ENCODE measurements at places on chromosomes 12 and 14.
A peak's percentile ranks its signal among the peaks of the same experiment; 100 is the strongest.

DNA sequence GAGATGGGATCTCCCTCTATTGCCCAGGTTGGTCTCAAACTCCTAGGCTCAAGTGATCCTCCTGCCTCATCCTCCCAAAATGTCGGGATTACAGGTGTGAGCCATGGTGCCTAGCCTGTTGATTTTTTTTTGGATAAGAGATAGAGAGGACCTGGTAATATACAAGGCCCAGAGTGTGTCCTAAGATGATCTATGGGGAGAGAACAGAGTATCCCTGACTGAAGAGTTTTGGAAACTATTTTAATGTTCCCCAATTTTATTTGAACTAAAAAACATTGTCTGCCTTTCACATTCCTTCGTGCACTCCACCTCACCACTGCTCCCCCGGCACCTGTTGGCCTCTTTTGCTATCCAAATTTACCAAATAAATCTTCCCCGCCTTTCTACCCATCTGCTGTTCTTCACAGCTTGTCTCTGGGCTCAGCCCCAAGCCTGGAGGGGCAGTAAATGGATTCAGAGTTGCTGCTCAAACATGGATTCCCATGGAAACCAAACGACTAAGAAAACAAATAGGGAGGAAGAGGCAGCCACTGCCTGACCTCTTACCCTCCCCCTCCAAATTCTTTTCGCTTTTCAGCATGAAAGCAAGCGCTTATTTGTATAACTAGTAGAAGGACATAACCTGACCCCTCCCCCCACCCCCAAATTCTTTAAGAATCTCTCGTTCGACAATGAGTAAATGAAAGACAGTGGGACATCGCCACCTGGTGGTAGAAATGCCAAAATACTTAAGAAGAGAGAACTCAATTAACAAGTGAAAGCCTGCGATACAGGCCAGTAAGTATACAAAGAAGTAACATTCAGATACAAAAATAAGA lies 22.6 kb downstream of the OR10G3 start:
- DNase-seq = peak; percentile 20

GRCh38 chr14:66398437-66398836 lies 87.7 kb upstream of the CCDC196 start:
- DNase-seq = no peak

DNA sequence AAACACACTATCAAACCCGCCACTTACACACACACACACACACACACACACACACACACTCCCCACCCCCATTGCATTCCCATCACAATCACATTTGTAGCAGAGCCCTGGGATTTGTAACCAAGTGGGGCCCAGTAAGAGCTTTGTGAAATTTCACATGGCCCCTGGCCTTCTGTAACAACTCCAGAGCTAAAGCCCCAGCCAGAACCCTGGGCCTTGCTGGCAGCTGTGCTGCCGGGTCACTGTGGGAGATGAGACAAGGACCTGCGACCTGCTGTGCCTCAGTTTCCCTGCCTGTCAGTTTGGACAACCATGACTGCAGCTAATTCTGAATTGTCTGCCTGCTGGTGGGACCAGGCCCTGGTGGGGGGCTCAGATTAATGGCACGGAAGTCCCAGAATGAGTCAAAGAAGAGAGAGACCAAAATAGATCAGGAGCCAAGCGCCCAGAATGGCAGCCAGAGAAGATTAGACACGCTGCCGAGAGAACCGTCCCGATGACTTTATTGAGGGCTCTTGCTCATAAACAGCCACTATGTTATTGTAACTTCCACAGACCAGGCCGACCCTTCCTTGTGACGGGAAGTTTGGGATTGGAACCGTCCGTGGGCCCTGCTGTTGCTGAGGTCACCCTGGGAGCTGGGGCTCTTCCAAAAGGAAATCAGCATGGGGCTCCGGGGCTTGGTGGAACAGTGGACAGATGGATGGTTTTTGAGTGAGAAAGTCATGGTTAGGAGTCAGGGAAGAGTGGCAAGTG lies 123.1 kb downstream of the ZFP36L1 start:
- no peak for DNase-seq

DNA sequence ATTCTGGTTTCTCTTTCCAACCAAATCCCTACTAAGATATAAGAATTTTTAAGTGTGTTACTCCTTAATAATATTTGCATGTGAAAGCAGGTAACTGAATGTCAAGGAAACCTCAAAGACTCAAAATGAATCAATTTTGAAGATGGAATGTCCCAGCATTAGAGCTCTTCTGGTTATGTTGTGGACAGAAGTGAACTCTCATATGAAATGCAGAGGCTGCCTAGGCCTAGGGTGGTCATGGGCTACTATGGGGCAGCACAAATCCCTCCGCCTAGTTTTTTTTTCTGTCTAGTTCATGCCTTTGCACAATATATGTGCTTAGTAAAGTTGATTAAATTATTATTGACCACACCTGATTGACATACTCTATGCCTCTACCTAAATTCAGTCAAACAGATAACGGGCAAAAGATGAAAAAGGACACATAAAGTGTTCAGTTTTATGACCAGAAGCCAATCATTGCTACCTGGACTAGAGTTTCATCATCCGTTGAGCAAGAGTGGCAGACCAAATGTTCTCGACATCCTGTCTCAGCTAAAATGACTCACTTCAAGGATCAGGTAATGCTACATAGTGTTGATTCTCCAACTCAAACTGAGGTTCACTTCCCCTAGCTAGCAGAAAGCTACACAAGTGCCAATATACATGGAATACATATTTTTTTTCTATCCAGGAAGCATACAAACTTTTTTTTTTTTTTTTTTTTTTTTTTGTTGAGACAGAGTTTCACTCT lies 1211.4 kb downstream of the VRK1 start:
- no peak for DNase-seq

DNA sequence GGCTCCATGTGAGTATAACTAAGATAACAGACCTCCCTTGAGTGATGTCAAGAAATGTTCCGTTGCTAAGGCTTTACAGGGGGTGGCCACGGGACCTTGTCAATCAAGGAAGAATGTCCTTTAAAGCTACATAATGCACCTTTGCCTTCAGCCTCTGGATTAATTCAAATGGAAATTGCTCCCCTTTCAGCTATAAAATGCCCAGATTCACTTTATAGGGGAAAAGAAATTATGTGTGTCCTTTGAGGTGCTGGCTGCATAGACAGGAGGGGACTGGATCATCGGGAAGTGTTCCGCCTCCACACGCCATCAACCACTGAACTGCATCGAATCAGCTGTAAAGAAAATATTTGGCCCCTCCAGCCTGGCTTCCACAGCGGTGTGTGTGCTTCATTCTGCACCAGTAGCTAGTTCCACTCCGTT lies 415.4 kb downstream of the DPF3 start:
- DNase-seq = no peak

- no peak for DNase-seq
Measured at GRCh38 chr12:31781894-31782540, 53.2 kb upstream of the AMN1 start.

- no peak for DNase-seq
Measured at GRCh38 chr14:40417777-40418401, 985.7 kb upstream of the FBXO33 start.

GRCh38 chr12:126747530-126748149 lies 1519.3 kb upstream of the TMEM132C start:
- no peak for DNase-seq

DNA sequence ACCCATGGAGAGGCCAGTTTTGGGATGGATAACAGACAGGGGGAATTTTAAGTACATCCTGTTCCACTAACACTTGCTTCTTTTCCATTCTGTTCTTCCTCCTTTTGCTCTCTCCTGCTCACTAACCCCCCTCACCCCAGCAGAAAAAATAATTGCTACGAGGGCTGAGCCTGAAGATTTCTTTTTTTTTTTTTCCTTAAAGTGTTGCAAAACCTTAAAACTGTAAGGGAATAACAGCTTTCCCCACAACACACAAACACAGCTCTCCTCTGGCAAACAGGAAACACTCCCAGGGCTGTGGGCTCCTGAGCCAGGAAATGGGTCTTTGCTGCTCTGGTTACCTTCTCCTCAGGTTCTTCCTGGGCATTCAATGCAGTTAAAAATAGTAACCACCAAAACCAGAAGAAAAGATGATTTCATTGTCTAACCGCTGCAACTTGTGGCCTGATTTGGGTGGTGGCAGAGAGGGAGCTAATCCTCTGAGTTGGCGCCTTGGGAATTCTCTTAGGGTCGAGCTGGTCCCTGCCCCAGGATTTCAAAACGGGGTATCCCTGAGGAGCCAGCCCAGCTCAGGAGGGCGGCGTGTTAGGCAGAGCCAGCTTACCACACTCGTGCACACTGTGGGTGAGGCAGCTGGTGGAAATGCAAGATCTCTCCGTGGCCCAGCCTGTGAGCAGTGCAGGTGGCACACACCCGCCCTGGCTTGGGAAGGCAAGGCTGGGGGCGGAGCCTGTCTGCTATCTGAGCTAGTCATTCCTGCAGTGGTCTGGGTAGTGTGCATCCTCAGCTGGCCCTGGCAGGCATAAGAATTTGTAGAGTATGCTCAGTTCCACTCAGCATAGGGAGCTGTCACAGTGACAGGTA lies 17.1 kb upstream of the EMP1 start:
- no peak for DNase-seq

GRCh38 chr12:123973552-123974341 lies 732 bp downstream of the ZNF664 start:
- DNase-seq = no peak

DNA sequence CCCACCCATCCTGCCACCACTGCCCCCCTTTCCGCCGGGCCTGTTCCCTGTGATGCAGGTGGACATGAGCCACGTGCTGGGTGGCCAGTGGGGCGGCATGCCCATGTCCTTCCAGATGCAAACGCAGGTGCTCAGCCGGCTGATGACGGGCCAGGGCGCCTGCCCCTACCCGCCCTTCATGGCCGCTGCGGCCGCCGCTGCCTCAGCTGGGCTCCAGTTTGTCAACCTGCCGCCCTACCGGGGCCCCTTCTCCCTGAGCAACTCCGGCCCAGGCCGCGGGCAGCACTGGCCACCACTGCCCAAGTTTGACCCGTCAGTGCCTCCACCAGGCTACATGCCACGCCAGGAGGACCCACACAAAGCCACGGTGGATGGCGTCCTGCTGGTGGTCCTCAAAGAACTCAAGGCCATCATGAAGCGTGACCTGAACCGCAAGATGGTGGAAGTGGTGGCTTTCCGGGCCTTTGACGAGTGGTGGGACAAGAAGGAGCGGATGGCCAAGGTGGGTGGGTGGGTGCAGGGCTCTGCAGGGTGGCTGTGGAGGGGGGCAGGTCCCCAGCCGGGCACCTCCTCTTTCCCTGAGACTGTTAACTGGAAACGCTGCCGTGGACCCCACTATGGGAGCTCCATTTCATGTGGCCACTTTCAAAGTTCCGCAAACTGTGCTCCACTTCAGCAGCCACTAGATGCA lies 10.8 kb downstream of the SETD1B start:
- DNase-seq = no peak

DNA sequence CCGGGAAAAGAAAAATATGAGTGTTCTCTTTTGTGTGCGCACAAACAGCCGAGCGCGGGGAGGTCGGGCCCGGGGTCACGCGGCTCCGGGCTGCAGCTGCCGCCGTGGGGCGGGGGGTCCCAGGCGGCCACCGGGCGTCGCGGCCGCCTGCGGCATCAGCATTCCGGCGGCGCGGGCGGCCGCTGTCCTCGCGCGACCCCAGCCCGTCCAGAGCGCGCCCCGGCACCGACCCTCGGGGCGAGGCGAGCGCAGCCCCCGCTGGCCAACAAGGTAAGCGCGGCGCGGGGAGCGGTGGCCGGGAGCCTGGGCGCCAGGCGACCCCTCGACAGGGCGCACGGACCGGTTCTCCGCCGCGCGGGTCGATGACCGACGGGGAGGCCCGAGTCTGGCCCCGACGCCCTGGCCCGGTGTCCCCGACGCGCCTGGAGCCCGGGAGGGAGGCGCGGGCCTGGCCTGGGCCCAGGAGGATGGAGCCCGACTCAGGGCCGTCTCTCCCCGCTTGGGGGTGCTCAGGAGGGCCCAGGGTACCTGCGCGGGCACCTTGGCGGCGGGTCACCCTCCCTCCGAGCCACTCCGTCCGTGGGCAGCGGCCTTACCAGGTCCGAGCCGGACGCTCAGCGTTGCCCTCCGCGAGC lies 103.9 kb upstream of the DIO3 start:
- DNase-seq = no peak

DNA sequence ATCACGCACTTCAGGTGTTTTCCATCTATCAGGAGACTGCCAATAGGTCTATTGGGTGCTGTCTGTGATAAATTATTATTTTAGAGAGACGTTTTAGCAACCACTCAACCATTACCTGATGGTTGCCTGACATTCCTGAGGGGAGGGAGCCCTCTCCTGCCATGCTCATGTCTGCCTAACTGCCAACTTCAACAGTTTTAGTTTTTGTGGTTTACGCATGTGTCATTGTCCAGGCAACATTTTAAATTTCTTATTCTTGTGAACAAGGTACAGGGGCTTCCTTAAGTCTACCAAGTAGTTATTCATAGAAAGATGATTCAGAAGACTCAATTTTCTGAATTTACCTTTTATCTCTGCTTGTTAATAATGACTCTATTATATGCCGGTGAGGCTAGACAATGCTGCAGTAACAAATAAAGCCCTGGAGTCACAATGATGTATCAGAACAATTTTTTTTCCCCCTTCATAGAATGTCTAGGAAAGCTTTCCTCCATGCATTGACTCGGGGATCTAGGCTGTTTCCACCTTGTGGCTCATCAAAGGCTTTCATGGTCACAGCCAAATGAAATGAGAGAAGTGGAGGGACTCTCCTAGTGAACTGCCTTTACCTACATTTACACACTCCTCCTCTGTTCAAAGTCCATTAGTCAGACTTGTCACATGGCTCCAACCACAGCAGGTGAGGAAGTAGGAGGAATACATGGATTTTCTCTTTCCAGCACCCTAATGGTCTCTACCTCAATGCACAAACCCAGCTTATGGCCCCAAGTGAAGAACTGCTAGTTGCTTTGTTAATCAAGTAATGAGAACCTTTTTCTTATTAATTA lies 225.8 kb downstream of the CRADD start:
- DNase-seq = no peak

- DNase-seq = no peak
Measured at GRCh38 chr12:45725631-45726602, 3.6 kb upstream of the ARID2 start.

DNA sequence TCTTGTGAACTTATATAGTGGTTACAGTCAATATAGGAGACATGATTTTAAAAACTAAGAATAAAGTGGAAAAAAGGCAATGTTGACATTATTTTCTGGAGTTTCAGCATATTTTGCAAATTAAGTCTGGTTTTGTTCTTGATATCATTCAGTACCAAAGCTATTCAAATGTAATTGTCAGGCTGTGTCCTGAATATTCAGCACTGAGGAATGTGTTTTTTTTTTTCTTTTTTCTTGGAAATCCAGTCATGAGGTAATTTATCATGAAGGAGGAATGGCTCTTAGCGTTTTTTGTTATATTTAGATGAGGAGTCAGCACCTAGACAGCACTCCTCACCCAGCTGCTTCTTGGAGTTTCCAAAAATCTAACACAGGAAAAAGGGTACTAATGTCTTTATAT lies 225.5 kb downstream of the CCDC91 start:
- DNase-seq = no peak

DNA sequence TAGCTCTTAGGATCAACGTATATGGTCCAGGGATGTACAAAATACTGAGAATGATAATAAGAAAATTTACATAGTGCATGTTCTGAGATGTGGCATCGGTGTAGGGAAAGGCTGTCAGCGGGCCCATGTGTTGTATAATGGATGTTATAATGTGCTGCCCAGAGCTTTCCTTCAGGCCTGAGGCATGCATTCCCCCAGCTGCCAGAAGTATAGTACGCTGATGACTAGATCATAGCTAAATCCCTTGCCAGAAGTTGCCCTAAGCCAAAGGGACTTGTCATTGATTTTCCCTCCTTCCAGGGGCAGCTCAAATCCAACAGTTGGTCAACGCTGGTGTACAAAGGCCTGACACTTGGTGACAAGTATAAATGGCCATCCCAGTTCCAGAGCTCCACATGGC lies 6.5 kb upstream of the OR11G2 start:
- DNase-seq = no peak

- DNase-seq = no peak
Measured at GRCh38 chr14:61753631-61754030, 8.6 kb upstream of the SNAPC1 start.
